SW480 (cell line): ENCODE measurements at places on chromosomes 13 and 19.

GRCh38 chr19:30741566-30741965 lies 369.4 kb downstream of the ZNF536 start:
- DNase-seq: no peak

- DNase-seq: no peak
These were observed 328.6 kb downstream of the SUCLA2 start for GRCh38 chr13:47672245-47673008.

DNA sequence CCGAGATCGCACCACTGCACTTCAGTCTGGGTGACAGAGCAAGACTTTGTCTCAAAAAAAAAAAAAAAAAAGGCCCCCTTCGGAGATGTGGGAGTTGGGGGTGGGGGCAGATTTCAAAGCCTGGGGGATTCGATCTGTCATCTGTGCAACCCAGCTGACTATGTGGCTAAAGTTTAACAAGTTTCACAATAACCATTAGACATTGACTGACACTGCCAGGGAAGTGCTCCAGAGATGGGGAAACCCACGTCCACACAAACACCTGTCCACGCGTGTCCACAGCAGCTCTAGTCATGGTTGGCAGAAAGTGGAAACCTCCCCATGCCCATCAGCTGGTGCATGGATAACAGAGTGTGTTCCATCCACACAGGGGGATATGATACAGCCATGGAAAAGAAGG lies 37.6 kb upstream of the HOMER3 start:
- no peak for DNase-seq

- no peak for DNase-seq
These were observed 8.8 kb upstream of the CACNG6 start for GRCh38 chr19:53982611-53983010.

DNA sequence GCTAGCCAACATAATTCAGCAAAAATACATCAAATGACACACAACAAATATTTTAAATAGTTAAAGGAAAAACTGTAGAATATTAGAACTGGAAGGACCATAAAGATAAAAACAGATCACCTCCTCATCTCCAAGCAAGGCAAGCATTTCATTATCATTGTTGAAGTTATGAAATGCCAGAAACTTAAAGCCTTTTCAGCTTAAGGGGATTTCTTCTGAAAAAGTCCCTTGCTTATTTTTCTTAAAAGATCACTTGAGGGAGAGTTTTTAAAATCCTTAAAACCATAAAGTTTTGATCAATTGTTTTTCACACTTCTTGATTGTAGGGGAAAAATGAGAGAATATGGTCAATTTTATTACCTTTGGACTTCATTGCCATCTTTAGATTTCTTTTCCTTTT lies 37.4 kb downstream of the FLT1 start:
- DNase-seq: no peak
